Renal cortex interstitium (tissue), 15 donors: ENCODE measurements at places on chromosomes 3 and 15. TPM values are rescaled to one million over a fixed set of nuclear protein-coding genes. Genes with fewer than 3 reads are reported as not detected.

DNA sequence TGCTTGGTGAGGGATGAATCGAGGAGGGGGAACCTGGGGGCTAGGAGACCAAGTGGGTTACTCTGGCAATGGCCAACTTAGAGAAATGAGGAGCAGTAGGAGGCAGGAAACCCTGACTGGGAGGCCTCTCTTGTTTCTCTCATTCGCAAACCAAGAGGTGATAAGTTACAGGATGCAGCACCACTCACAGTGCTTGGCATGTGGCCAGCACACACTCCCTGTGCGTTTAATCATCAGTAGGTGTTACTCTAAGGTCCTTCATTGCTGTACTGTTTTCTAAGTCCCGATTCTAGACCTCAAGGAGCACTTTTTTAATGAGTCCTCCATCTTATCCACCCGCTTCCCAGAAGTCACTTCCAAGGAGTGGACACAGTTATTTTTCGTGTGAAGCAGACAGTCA, 314.1 kb upstream of the TRIM42 start:
- DNase-seq: no peak

GRCh38 chr3:127277561-127277960, 10.3 kb downstream of the PRR20G start:
- no peak for DNase-seq

DNA sequence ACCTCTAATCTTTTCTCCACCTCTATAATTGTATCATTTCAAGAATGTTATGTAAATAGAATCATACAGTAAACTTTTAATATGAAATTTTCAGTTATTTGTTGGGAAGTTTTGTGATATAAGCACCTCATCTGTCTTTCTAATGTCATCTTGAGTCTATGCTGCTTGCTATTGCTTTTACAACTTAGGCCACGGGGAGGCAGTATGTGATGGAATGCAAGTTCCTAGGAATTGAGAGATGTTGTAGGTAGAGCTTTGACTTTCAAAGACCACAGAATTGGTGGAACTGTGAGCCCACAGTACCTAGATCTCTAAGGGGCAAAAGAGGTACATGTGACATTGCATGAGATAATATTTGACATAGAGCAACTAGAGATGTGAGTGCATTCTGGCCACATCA, 328.3 kb downstream of the MFSD1 start:
- DNase-seq: no peak

GRCh38 chr15:62858343-62858742, 184.2 kb upstream of the TPM1 start:
- DNase-seq: no peak

- DNase-seq: no peak
Measured at GRCh38 chr3:94996743-94997142, 933.9 kb downstream of the NSUN3 start.

DNA sequence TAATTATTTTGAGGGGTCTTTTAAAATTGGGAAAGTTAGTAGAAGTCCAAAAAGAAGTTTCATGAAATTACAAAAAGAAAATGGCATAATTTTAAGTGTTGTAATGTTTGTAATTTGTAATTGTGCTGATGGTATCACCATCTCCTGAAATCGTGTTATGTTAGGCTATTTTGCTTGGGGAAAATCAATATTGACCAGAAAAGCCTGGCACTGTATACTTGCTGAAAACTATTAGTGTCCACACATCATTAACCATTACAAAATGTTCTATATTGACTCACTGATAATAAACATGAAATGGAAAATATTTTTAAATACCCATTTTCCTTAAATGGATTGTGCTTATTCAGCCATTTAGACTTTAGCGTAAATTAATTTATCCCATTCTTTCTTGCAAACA, 40.3 kb upstream of the ZBED2 start:
- DNase-seq: no peak

- DNase-seq: peak; percentile 43
Measured at GRCh38 chr15:80173022-80173759, 20.4 kb downstream of the FAH start.

Gene MED12L
- polyA plus RNA-seq: 2.3 TPM

Gene ISL2
- 0.17 TPM for polyA plus RNA-seq

- no peak for DNase-seq
Measured at GRCh38 chr3:156349978-156350377, 204.9 kb downstream of the SSR3 start.

GRCh38 chr3:72265256-72266015, 480.5 kb upstream of the PROK2 start:
- DNase-seq: no peak

- DNase-seq: no peak
Measured at GRCh38 chr15:70710714-70711113, 52.6 kb downstream of the UACA start.

Gene VPS18
- 19.2 TPM for polyA plus RNA-seq

DNA sequence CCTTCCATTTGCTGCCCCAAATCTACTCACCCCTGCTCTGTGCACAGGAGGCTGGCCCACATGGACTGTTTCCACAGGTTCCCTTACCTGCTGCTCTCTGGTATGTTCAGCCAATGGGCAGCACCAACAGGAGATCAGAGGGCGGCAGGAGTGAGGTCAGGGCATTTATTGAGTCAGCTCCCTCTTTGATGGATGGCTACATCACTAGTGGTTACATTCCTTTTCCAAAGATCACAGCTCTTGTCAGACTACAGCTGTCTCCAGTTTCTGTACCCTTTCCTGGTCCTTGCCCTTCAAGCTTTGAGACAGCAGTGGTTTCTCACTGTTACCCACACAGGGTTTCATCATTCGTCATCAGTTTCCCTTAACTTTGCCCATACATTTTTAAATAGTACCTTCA, 325.1 kb downstream of the SUCLG2 start:
- no peak for DNase-seq

Gene CHRNA5
- 8.5 TPM for polyA plus RNA-seq

Gene CILP
- 3.1 TPM for polyA plus RNA-seq

DNA sequence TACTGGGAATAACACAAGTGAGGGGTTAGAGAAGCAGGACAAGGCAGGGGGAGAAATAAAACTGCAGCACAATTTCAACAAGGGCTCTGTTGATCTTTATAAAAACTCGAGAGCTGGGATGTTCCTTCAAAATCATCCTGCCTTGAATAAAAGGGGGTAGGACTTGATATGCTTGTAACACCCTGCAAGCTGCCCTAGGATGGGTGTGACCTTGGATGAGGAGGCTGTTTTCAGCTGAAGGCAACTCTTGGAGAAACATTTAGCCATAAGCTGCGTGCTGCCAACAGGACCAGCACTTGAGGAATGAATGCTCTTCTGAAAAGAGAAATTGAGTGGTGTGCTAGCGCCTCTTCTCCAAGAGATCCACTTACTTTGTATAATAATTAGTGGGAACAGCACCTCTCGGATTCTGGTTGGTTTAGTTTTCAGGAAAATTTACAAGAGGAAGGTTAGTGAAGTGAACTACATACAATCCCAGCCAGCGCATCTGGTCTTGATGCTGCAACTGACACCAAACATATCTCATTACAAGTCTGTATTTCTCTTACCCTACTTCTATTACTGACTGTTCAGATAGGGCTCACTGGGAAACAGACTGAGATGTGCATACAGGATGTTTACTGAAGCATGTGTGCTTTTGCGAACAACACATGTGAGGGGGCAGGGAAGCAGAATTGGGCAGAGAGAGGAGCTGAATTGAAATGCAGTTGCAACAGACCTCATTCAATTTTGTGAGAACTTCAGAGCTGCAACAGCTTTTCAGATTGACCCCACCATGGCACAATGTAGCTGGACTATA, 643.0 kb upstream of the GOLIM4 start:
- DNase-seq: no peak

GRCh38 chr3:138919325-138919724, 27.6 kb downstream of the FOXL2 start:
- DNase-seq: no peak

Gene CLDN16
- 35.2 TPM for polyA plus RNA-seq

- no peak for DNase-seq
Measured at GRCh38 chr3:12560505-12561190, 3.8 kb downstream of the MKRN2 start.

DNA sequence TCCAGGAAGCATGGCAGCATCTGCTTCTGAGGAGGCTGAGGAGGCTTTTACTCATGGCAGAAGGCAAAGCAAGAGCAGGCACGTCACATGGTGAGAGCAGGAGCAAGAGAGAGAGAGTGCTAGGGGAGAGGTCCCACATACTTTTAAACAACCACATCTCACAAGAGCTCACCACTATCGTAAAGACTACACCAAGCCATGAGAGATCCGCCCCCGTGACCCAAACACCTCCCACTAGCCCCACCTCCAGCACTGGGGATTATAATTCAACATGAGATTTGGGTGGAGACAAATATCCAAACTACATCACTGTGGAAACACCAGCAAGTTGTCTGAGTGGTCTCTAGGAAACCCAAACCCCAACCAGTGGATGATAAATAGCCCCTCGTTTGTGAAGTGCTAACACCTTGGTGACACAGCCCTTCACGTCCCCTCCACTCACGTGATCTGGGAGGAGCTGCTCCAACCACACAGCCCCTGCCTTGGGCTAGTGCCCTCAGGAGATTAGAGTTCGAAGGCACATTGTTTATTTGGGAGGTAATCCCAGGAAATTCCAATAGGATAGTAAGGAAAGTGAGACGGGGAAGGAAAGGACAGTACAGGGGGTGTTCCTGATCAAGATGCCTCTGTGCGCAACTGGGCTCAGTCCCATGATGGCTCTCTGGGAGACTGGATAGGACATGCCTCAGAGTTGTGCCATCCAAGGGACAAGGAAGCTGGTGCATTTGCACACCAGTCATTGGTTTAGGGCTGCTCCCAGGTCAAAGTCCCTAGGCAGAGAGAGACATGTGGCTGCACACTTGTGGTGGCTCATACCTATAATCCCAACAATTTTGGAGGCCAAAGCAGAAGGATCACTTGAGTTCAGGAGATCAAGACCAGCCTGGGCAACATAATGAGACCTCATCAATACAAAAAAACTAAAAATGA, 80.6 kb upstream of the CTNNB1 start:
- no peak for DNase-seq

Gene HRG
- 1.8 TPM for polyA plus RNA-seq

Gene AGBL1
- 0.26 TPM for polyA plus RNA-seq
